ENCODE measurements at places on chromosomes 11 and 22. TPM values are rescaled to one million over a fixed set of nuclear protein-coding genes. Genes with fewer than 3 reads are reported as not detected.

The FOLR3 gene
- total RNA-seq = not detected

The PNPLA3 gene
- not detected for total RNA-seq

DNA sequence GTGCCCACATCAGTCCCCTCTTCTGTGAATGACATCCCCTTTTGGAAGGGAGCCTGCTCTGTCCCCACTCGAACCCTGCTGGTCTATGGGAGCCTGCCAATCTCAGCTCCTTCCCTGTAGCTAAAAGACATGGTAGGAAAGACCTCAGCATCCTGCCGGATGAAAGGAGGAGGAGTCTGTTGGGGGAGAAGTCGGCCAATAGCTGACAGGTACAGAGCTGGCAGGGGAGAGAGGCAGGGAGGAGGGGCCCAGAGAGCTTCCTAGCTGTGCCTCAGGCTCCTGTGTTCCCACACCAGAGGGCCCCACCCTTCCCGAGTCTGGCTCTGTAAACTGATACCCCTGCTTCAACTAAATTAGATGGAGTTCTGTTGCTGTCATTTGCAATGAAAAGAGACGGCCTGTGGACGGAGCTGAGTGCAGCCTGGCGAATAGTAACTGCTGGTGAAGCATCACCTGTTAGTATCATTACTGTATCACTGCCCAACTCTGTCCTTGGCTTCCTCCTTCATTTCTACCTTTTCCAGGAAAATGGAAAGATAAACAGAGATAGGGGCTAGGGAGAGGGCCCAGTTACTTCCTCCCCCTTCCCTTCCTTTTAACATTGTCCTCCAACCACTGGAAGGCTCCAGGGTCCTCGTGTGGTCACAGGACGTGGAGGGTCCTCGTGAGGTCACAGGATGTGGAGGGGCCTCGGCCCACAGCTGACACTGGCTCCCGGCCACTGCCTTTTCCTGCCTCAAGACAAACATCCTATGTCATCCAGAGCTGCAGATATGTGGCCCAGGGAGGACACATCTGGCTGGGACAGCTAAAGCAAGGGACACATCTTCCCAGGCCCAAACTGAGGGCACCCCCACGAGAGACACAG lies 15.1 kb downstream of the FXYD6 start:
- peak; percentile 66 for DNase-seq

The POU2AF1 gene
- total RNA-seq = 0.16 TPM

DNA sequence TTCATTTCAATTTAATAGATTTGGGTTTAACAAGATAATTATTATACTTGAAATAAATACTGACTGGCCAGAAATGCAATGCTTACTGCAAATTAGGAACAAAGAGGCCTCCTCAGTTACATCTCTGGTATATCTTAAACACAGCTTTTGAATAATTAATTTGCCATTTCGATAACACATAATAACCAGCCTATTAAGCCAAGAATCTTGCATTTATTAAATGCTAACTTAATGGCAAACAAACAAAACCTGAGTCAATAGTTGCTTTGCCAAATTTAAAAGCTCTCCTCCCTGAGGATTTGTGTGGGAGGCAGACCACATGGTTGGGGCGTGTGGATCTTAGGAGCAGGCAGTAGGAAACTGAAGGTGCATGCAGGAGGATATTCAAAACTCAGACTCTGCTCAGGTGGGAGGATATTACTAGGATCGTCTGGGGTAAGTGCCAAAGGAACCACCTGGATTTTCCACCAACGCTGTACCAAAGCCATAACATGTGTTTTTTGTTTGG lies 17.9 kb upstream of the FJX1 start:
- no peak for DNase-seq

DNA sequence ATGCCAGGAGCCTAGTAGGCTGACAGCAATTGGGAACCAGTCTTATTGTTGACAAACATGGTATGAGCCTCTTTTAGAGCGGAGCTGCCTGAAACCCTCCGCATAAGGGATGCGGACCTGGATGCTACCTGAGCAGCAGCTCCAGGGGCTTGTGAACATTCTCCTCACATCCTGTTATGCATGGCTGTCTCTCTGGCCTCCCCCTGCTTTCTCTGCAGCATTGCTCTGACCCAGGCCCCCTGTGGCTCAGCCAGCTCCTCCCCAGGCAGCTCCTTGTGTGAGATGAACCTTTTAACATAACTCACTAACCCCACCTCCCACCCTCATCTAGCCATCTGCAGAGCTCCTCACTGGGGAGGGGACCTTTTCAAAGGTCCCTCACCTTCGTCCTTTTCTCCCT lies 6.0 kb downstream of the BMAL1 start:
- DNase-seq = no peak

Data from sigmoid colon (tissue), 7 donors.